Fibroblast of lung (primary cell): ENCODE measurements at places on chromosomes 6 and 20.
A peak's percentile ranks its signal among the peaks of the same experiment; 100 is the strongest.

- DNase-seq = peak; percentile 75
Observed at GRCh38 chr20:19995220-19995863, 21.8 kb upstream of the NAA20 start.

DNA sequence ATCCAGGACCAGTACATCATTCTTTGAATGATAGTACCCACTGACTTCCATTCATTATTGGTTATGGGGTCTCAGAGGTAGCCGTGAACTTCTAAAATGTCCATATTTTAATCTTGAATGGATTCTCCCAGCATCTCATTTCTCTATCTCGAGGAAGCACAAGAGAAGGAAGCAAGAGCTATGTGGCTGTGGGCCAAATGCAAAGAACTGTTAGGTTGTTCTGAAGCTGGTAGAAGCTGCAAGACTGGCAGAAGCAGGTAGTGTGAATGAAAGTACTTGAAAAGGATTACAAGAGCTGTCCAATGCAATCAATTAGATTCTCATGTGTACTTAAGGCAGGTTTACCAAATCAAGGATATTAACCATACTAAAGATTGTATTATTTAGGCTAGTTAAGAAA is 1131.8 kb downstream of the GRIK2 start:
- no peak for DNase-seq

- peak; percentile 55 for DNase-seq
Observed at GRCh38 chr20:51966296-51966971, 164.1 kb upstream of the SALL4 start.

GRCh38 chr6:43123461-43124314 is 47.4 kb upstream of the SRF start:
- DNase-seq = peak; percentile 27

DNA sequence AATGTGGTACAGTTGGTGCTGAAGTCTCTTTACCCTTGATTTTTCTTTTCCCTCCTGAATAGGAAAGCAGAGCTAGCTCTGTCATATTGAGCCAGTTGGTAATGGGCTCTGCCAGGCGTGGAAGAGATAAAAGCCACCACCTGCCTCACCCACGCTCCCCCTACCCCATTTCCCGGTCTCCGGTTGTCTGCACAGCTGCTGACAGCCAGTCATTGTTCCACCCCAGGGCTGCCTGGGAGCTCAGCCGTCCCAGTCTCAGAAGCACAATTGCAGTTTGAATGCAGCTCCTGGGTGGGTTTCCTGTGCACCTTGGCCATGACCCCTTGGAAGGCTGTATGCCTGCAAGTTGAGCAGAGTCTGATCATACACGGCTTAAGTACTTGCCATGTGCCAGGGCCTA is 675.2 kb upstream of the FLRT3 start:
- no peak for DNase-seq

DNA sequence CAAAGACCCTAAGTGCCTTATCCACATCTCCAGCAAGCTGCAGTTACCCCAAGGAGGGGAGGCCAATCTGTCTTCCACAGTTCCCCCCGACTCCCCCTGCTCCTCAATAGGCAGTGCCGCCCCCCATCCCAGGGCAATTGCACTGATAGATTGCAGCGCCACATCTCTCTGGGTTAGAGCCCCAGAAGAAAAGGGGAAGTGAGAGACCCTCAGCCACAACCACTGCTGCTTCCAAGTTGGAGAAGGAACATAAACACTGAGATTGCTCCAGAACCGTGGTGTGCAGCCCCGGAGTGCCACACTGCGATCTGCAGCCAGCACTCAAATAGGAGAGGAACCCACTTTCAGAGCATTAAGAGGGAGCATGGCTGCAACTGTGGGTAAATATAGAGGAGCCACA is 101.5 kb downstream of the RWDD2A start:
- DNase-seq = no peak

DNA sequence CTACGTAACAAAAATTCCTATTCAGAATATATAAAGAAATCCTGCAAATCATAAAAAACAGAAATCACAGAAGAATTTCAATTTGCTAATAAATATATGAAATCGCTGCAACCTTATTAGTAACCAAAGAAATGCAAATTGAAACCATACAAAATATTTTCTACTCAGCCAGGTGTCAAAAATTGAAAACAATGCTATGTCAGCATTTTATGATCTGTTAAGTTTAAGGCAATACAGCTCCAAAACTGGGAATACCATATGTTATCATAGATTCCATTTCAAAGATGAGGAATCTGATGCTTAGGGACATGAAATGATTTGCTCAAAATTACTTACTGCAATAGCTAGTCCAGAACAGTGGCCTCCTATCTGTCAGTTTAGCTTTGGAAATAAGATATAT is 168.9 kb downstream of the ID4 start:
- no peak for DNase-seq

DNA sequence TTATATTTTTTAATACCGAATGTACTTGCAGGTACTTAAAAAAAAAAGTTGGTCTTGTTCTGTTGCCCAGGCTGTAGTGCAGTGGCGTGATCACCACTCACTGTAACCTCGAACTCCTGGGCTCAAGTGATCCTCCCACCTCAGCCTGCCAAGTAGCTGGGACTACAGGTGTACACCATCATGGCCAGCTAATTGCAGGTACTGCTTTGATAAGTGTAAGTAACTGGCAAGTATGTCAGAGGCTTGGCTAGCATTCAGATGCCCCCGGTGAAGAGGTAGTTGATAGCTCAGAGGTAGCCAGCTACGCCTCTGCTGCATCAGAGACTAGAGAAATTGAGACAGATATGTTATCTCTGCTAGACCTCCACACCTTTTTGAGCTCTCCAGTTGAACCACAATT is 40.5 kb downstream of the BTBD9 start:
- DNase-seq = no peak

DNA sequence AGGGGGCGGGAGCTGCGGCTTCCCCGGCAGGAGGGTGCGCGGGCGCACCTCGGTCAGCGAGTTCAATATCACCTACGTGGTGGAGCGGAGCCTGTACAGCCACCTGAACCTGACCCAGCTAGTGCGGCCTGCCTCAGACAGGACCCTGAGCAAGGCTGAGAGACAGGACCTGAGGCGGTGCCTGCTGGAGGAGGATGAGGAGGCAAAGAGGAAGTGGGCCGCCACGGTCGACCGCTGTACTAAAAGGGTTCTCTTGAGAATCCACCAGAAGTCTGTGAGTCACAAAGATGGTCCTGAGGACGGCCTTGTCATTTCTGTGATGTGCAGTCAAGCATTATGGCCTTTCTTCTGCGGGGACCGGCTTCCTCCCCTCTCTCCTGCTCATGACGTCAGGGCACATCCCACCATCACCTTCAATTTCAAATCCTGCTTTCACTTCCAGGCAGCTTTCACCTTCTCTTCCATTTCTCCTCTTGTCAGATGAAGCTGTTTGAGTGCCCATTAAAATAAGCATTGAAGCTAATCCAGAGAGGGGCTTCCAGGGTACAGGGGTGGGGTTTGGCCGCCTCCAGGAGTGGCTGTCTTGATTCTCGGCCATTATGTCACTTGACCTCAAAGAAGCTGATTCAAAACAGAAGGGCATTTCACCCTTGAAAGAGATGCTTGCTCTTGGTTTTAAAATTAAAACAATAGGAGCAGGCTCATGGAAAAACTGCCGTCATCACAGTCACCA is 177.6 kb downstream of the SASH1 start:
- no peak for DNase-seq
